ENCODE measurements at places on chromosomes 6 and 20.
A peak's percentile ranks its signal among the peaks of the same experiment; 100 is the strongest.

- DNase-seq: no peak
These were observed 197.1 kb upstream of the PCSK2 start for GRCh38 chr20:17029698-17030097.

DNA sequence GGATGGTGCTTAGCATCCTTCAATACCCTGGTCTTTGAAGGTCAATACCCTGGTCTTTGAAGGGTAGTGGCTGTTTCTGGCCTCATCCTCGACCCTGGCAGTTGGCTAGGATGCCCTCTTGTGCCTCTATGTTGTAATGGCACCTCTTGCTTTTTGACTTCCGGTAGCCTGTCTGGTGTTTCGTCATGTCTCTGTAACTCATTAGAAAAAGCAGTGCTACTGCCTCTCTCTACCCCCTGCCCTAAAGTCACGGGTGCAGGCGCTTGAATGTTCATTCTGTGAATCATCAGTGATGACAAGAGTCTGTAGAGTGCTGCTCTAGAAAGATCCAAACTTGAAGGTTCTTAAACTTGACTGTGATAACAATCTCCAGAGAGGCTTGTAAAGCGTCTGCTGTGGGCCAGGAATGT is 28.3 kb downstream of the RSPO4 start:
- peak; percentile 85 for DNase-seq

DNA sequence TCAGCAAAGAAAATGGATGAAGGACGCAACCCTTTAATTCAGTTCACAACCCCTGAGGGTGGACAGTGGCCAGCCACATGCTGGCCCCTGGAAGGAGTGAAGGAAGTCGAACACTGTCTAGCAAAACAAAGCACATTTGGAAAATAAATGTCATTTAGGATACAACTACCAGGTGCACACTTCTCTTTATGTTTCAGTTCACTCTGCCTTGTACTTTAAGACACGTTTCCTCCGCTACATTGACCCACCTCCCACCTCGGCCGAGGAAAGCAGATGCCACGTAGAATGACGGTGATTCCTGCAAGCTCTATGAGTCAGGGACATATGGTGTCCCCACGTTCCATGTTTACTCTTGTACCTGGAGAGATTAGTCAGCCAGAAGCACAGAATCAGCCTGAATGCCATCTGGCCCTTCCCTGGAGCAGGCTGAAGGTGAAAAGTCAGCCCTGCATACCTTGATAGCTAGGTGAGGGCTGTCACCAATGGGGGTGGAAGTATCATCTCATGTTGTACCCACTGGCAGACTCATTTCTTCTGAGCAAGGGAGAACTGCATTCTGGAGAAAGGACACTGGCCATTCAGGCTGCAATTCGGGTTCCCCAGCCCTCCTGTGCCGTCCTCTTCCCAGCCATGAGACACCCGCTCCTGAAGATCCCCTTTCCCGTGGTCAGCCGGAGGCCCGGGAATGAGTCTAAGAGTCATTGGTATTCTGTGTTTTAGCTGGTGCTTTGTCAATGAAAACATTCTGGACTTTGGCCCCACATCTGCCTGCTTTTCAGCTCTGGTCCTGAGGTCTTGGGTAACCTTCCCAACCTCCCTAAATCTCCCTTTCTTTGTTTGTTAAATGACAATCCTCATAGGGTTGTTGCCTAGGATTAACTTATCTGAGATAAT is 60.6 kb downstream of the FOXA2 start:
- DNase-seq: no peak

DNA sequence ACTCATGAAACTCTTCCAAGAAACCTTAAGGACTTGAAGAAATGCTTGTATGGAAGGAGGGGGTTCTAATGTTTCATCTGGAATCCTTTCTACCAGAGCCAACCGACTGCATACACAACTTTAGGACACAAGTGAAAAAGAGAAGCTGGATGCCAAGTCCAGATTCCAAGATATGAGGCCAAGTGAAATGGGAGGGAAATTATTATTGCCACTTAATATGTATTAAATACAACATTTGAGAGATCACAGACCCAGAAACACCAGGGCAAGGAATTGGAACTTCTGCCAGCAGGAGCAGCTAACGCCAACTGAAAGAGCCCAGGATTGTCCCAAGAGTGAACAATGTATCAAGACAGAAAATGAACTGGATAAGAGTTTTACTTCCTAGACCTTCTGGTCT is 144.2 kb downstream of the ARHGAP18 start:
- no peak for DNase-seq

DNA sequence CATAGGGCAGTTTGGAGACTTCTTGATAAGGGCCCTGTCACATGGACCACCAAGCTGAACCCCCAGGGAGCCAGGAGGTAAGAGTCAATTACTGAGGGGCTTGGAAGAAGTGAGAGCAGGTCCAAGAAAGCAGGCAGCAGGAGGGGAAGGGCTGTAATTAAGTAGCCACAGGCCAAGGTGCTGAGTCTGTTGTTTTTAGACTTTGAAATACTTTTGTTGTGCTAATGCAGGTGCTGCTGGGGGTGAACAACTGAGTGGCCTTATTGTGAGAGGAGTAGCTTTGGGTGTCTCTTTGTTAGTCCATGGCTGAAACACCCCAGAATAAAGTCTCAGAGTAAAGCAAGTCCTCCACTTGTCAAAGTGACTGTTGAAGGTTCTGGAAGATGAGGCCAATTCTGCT is 267.0 kb upstream of the SUPT3H start:
- no peak for DNase-seq

- peak; percentile 29 for DNase-seq
These were observed 19.7 kb upstream of the OGFRL1 start for GRCh38 chr6:71268735-71269437.

- no peak for DNase-seq
These were observed 9.4 kb downstream of the MDGA1 start for GRCh38 chr6:37688078-37688850.

DNA sequence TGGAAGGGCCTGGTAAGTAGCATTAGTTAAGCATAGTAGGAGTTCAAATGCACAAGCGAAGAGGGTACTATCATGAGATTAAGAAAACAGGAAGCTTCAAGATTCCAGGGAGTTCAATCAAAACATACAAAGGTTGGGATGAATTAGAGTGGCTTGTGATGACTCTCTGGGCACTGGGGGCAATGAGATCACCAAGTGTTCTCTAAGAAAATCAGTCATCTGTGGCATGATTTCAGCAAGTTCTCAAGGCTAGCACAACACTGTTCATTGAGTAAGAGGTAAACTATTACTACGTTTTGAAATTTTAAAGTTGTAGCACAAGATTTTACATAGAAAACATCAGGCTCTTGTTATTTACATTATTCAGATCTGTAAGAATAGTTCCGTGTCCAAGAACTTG is 139.7 kb upstream of the FLRT3 start:
- DNase-seq: no peak

DNA sequence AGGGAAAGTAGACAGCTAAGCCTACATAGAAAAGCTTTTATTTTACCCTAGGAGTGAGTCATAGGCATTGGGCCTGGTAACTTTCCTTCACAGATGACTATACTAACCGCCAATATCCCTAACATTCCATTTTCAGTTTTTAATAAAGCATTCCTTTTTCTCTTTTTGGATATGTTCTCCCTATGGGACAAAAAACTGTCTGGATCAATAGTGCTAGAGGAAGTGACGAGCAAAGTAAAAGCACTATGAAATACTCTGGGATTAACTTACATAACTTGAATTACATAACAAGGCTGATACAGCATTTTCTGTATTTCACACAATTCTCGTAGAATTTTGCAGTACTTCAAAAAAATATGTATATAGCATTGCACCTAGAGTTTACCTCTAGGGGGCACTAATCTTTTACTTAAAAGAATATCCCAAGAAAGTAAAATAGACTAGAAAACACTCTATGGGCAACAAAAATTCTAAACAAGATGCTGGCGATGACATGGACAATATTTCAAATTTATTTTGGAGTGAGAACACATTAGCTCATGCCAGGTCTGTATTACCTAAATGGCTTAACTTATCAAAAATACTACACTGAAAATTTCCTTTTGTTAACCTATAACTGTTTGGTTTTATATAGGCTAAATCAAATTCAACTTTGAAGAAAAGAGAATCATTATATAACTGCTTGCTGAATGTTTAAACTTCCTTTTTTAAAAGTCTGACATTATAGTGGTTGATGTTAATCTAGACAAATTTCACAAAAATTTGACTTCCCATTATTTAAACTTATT is 66.3 kb upstream of the DST start:
- peak; percentile 90 for DNase-seq

GRCh38 chr20:37007898-37008649 is 56.6 kb upstream of the SAMHD1 start:
- peak; percentile 53 for DNase-seq

- DNase-seq: no peak
These were observed 54.5 kb downstream of the GINS1 start for GRCh38 chr20:25461786-25462545.

- no peak for DNase-seq
These were observed 22.9 kb upstream of the CD83 start for GRCh38 chr6:14094721-14095120.

GRCh38 chr6:138785079-138785478 is 10.8 kb upstream of the ECT2L start:
- no peak for DNase-seq

DNA sequence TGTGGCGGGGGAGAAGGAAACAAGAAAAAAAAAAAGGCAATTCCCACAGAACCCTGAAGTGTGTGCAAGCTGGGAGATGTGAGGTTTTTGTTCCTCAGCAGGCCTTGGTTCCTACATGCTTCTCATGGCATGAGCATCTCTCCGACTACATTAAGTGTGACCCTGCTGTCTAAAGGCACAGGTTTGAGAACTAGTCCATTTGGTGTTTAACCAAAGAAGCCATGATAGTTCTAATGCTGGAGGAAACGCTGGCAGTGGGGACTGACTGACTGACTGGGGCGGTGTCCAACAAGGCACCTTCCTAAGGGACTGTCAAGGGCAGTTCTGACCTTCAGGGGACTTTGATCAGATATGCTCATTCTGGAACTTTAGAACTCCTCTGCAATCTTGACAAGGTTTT is 3.8 kb downstream of the TXNDC5 start:
- no peak for DNase-seq

- DNase-seq: no peak
These were observed 61.6 kb downstream of the IRF4 start for GRCh38 chr6:453152-453551.

DNA sequence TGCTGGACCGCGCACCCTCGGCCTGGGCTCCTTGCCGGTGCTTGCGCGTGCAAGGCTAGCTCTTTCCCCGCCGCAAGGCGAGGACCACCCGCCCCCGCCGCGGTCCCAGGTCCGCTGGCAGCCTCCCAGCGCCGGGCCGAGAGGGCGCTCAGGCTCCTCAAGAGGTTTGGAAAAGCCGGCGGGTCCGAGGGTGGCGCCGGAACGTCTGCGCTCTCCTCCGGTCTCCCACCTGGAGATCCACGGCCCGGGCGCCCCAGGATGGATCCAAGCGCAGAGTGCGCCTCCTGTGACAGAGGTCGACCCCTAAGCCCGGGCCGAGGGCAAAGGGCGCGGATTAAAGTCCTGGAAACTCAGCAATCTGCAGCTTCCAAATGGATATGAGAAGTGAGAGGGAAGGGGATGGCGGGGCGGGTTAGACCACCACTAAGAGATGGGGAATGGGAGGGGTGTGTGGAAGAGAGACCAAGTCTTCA is 575 bp upstream of the MICAL1 start:
- DNase-seq: no peak

- no peak for DNase-seq
These were observed 16.4 kb upstream of the BMP7 start for GRCh38 chr20:57282670-57283361.

- DNase-seq: no peak
These were observed 36.5 kb downstream of the SLC2A12 start for GRCh38 chr6:134015719-134016557.

GRCh38 chr6:21438237-21438985 is 155.1 kb upstream of the SOX4 start:
- DNase-seq: no peak

DNA sequence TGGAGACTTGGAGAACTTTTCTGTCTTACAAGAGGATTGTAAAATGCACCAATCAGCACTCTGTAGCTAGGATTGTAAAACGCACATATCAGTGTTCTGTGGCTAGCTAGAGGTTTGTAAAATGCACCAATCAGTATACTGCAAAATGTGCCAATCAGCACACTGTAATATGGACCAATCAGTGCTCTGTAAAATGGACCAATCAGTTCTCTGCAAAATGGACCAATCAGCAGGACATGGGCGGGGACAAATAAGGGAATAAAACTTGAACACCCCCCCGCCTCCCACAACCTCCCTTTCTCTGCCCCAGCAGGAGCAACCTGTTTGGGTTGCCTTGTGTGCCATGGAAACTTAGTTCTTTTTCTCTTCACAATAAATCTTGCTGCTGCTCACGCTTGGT is 12.8 kb upstream of the RPS10 start:
- no peak for DNase-seq

- peak; percentile 61 for DNase-seq
These were observed 48.4 kb upstream of the DSN1 start for GRCh38 chr20:36821964-36822437.

DNA sequence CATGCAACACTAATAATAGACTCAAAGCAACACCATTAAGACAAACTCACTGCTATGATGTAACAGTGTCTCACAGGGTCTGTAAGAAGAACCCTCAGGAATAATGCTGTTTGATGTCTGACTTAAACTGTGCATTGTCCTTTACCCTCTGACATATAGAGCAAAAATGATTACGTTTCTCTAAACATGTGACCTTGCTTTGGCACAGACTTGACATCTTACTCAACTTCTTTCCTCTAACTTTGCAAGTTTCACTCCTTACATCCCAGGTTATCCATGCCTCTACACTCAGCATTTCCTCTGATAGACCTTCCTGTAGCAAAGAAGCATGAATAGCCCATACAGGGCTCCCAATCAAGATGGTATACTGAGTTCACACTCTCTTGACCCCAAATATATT is 252.7 kb downstream of the UST start:
- DNase-seq: no peak

DNA sequence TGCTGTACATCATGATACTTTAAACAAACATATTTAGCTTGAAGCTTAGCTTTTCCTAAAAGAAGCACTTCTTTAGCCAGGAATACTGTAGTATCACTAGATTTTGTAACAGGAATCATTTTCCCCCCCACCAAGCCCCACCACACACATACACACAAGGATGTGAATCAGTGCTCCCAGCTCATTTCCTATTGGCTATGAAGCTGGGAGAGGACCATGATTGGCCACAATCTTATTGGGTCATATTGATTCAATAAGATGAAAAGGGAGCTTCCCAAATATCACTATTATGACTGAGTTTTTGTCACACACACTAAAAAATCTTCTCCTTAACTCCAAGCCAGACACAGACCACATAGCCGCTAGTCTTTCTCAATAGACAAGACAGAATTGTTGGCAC is 140.5 kb upstream of the TNFAIP3 start:
- no peak for DNase-seq
